NCI-H1105 (cell line): ENCODE measurements at places on chromosomes 5 and 9.

DNA sequence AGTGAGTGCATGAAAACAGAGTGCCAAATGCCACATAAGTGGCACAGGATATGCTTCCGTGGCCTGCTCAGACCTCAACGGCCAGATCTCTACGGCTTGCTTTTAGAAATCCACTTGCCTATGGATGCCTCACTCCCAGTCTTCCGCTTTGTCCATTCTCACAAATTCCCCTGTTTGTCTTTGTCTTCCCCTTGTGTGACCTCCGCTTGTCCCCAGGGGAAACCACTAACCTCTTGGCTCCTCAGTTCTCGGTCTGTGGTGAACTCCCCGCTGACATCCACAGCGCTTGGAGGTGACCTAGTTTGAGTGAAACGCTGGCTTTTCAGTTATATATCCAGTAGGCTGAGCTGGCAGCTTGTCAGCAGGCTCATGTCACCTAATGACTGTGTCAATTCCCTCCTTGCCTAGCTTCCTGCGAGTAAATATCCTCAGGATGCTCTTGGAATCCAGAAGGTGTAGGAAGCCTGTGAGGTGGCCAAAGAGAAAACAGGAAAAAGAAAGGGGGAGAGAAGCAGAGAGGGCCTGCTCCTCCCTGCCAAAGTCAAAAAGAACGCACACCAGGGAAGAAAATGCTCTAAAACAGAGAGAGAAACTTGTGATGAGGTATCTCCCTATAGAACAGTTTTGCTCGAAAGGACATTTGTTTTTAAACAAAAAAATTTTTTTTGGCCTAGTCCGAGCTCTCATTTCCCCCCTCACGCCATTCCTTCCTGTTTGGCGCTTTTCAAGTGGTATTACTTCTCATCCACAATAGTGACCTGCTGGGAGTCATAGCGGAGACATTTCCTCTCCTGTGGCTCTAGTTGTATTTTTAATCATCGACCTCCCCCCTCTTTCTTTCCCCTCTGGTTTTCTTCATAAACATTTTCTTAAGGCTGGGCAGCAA, 101.6 kb upstream of the SPRY4 start:
- no peak for DNase-seq

DNA sequence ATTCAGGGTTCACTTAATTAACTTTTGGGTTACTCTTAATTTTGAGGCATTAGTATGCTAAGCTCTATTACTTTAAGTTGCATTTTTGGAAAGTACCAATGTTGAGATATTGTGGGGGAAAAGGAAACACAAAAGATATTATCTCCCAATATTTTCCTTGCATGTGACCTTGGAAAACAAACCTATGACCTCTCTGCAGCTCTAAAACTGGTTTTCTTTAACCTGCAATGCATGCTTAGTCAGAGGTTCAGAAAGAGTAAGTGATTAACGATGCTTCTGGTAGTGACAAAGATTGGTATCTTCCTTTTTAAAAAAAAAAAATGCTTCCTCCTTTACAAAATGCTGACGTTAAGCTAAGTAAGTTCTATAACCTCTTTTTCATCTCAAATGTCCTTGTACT, 44.9 kb upstream of the CDH18 start:
- DNase-seq = no peak

DNA sequence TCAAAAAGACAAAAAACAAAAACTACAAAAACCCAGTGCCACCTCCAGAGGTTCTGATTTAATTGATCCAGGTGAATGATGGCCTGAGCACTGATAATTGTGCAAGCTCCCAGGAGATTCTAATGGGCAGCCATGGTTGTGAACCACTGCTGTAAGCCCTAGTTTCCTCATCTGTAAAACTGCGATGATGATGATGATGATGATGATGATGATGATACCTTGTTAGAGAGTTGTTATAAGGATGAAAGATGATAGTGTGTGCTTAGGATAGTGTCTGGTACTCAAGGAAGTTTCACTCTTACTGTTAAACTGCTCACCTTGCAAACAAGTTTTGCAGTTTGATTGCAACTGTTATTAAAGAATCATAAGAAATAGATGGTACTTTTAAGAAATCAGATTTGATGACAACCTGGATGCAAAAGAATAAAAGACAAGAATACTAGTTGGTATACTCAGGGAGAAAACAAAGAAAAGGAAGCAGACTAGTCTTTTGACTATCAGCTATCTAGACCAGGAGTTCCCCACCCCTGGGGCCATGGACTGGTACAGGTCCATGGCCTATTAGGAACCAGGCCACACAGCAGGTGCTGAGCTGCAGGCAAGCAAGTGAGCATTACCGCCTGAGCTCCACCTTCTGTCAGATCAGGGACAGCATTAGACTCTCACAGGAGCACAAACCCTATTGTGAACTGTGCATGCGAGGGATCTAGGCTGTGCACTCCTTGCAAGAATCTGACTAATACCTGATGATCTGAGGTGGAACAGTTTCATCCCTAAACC, 98.0 kb downstream of the OR2K2 start:
- no peak for DNase-seq

- DNase-seq = no peak
These were observed 867 bp downstream of the SYK start for GRCh38 chr9:90802386-90802985.

DNA sequence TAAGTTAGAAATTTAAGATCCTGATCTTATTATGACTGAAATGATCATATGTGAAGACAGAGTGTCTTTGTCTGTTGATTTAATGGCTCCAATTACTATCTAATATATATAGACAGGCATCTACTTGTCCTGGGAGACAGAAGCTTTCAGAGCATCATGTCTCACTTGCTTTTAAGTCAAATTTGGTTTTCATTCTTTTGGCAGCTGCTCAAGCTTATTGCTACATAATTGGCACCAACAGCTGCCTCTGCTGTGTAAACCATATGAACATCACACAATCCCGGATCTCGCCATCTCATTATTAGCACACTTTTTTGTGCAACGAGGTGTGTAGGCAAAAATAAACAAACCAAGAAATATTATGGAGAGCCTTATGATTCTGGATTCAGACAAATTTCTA, 1717.9 kb downstream of the EFNA5 start:
- peak; percentile 87 for DNase-seq

GRCh38 chr9:98883276-98883675, 60.4 kb upstream of the COL15A1 start:
- no peak for DNase-seq

- DNase-seq = no peak
These were observed 317.9 kb upstream of the IRX1 start for GRCh38 chr5:3277590-3278196.

- DNase-seq = no peak
These were observed 40.1 kb downstream of the F2R start for GRCh38 chr5:76755779-76756637.

DNA sequence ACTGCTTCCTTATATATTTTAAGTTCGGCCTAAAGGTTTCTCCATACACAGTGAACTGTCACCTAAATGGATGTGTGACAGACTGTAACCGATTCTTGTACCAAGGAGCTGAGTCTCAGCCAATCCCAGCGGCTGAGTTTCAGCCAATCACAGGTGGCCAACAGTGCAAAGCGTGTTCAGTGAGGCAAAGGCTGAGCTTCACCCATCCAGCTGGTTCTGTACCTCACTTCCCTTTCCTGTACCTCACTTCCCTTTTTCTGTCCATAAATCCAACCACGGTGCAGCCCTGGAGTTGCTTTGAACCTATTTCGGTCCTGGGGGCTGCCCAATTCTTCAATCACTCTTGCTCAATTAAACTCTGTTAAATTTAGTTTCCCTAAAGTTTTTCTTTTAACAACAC, 15.7 kb upstream of the TBC1D9B start:
- no peak for DNase-seq

DNA sequence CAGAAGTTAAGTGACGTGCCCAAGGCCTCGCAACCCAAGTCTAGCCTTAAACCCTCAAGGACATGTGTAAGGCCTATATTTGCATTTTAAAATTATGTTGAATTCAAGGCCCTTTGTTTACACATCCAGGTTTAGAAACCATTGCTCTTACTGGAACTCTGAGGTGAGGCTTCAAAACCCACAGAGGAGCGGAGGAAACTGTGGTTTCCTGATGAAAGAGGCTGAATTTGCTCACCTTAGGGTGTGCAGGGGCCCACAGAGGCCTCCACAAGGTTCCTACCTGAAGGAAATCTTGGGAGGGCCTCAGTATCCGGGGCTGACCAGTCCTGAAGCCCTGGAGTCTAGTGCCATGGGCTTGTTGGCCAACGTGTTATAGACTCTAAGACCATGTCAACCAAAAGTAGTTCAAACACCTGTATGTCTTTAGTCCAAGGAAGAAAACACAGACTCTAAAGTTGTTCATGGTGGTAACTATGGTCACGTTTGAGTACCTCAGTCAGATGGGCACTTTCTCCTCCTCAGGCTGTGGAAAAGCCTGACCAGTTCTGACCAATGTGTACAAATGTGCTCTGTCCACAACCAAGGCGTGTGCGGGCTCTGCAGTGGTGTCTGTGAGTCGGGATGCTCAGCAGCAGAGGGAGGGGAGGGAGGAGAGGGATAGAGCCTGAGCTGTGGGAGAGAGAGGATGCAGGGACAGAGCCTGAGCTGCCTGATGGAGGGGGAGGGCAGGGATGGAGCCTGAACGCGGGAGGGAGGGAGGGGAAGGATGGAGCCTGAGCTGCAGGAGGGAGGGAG, 124.6 kb upstream of the ERCC6L2 start:
- no peak for DNase-seq

DNA sequence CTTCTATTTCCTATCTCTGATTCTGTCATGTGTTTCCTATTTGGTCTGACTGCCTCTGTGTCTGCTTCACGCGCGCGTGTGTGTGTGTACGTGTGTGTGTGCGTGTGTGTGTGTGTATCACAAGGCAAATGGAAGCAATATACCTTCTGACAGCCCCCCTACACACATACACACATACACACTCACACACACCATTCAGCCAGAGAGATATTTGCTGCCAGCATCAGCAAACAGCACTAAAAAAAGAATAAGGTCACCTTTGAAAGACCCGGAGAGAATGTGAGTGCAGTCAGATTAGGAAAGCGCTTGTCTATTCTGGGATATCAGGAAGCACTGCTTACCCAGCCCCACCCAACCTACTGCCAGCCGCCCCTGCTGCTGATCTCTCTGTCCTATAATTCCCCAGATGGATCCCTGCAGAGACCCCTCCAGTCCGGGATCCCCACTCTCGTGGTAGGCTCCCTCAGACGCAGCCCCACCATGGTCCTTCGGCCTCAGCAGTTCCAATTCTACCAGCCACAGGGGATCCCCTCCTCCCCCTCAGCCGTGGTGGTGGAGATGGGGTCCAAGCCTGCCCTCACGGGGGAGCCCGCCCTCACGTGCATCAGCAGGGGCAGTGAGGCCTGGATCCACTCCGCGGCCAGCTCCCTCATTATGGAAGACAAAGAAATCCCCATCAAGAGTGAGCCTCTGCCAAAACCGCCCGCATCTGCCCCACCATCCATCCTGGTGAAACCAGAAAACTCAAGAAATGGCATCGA, 45.7 kb downstream of the PLAC8L1 start:
- no peak for DNase-seq

GRCh38 chr5:65128226-65128625, 353.5 kb downstream of the ADAMTS6 start:
- no peak for DNase-seq

DNA sequence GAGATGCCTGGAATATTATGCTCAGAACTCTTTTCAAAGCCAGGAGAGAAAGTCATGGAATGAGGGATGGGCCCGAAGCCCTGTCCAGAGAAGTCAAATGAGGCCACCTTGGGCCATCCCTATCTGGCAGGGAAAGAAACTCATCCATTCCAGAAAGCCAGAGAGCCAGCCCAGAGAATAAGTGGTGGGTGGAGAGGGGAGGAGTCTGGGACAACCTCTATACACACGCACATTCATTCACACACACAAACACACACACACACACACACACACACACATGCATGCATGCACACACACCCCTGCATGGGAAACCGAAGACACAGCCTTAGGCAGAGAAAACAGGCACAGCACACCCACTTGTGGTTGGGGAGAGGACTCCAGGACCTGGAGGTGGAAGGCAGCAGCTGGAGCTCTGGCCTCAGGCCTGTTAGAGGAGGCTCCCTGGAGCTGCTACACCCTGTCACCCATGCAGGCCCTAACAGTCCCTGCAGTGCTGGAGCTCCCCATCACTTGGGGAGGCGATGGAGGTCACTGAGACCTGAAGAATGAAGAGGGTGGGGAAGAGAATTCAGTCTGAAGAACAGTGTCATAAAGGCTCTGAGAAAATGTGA, 38.0 kb downstream of the TGFBI start:
- no peak for DNase-seq

GRCh38 chr9:31677415-31677814, 707.0 kb upstream of the ACO1 start:
- DNase-seq = no peak

GRCh38 chr9:33453999-33454660, 6.7 kb upstream of the AQP3 start:
- DNase-seq = no peak

GRCh38 chr9:33703430-33704102, 91.8 kb upstream of the PRSS3 start:
- no peak for DNase-seq

GRCh38 chr9:36803961-36804360, 230.1 kb downstream of the PAX5 start:
- DNase-seq = no peak

- DNase-seq = peak; percentile 96
These were observed 56.7 kb downstream of the AOPEP start for GRCh38 chr9:94783102-94783682.

DNA sequence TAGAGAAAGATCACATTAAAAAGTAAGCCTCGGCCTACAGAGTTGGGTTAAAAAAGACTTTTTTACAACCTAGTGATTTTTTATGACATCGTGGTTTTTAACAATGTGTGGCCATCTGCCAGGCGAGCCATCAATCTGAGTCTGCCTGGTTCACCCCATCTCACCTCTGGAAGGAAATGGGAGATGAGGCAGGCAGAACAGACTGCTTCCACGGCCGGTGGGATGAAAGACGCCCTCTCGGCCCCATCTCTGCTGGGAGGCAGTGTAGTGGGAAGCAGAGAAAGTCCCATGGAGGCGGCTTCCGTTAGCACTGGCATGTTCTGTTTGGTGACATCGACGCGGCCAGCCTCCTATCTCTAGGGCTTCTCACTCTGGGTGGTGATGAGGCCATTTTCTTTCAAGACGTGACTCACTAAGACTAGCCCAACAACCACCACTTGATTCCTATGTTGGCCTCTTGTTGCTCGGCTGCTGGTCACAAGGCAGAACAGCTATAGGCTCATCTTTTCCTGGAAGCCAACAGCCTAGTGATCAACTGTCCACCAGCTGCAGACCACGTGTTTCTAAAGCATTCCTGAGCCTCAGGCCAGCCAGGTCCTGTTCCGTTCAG, 132.4 kb upstream of the OTULINL start:
- no peak for DNase-seq
